NCI-H2171 treated with DMSO at 0.1 percent for 48 hours (cell line): ENCODE measurements at places on chromosomes 6 and 20.

DNA sequence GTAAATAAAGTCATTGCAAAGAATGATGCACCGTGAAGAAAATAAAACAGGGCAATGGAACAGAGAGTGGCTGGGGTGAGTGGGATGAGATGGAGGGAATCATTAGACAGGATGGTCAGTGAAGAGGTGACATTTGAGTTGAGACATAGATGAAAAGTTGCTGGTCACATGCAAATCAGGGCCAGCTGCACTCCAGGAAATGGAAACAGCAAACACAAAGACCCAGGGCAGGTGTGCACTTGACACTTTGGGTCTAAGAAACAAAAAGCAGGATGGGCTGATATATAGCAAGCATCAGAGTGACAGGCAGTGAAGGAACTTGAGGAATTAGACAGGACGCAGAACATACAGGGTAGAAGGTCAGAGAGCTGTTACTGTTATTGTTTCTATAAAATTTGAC, 171.5 kb upstream of the RIPOR2 start:
- DNase-seq = no peak

DNA sequence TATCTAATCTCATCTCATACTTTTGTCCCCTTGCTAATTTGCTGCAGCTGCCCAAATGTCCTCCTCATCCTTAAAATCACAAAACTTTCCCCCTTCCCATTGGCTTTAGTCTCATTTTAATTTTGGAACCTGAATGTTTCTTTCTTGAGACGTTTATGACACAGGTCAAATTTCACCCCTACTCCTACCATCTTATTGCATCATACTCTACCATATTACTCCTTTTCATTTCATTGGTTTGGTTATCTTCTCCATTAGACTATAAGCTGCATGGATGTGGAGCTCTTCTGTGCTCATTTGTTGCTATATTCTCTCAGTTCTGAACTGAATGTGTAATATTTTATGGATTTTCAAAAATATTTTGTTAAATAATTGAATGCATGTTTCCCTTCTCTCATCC, 688.6 kb downstream of the CBLN4 start:
- no peak for DNase-seq

GRCh38 chr6:158668707-158669103, 18.9 kb downstream of the SYTL3 start:
- DNase-seq = no peak

GRCh38 chr6:7493866-7494265, 47.6 kb upstream of the DSP start:
- no peak for DNase-seq

DNA sequence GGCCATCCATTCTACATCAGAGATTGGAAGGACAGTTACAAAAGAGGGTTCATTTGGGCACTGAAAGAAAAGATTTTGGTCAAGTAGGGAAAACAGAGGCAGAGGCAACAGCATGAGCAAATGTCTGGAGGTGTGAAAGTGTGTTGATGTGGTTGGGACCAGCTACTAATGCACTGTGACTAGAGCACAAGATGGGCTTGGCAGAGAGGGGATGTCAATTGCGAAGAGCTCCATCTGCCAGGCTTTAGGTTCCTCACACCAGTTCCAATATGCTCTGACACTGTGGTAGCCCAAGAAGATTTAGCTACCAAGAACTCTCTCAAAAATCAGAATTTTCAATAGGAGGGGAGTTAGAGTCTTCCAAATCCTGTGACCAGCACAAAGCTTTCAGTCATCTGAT, 42.1 kb downstream of the TRAF3IP2 start:
- DNase-seq = peak; percentile 59

GRCh38 chr20:53579581-53580375, 13.9 kb downstream of the ZNF217 start:
- DNase-seq = no peak

DNA sequence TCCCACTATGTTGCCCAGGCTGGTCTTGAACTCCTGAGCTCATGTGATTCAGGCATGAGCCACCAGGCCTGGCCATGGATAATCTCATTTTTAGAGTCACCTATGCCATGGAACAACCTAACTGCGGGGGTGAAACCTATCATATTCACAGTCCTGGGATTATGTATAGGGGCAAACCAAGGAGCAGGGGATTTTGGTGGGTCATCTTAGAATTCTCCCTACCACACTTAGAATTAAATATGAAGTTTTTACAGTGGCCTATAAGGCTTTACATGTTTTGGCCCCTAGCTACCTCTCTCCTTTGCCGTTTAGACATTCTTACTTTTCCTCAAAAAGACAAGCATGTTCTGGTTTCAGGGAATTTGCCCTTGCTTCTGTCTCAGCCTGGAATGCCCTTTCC, 20.6 kb upstream of the VEGFA start:
- no peak for DNase-seq
